ENCODE measurements at places on chromosomes 6 and 20.

DNA sequence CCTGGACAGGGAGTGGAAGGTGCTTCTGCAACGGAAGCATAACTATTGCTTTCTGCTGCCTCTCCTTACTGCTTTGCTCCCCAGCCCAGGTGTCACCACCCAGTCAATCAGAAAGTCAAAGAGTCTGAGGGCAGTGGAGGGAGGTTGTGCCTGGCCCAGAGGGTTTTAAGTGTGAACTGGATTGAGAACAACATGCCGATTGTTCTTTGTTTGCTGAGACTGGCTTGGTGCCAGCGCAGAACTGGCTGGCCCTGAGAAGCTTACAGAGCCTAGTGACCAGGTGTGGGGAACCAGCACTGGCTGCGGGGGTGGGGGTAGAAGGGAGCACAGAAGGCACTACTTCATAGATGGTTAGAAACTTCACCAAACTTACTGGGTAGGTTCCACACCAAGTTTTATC is 31.1 kb upstream of the ENPP4 start:
- no peak for DNase-seq

- no peak for DNase-seq
Measured at GRCh38 chr6:7115543-7116231, 7.9 kb downstream of the RREB1 start.

DNA sequence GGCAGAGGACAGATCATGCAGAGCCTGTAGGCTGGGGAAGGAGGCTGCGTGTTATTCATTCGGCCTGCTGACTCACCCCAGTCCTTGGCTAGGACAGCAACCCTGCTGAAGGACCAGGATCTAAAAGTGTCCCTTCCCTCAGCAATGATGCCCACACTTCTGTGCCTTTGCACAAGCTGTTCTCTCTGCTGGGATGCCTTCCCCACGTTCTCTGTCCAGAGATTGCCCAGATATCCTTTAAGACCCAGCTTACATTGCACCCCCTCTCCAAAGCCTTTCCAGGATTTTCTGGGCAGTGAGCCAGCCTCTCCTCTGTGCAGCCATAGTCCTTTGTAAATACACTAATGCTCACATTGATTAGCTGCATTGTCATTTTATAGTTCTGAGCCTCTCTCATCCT is 99.3 kb upstream of the CHD6 start:
- DNase-seq = no peak

DNA sequence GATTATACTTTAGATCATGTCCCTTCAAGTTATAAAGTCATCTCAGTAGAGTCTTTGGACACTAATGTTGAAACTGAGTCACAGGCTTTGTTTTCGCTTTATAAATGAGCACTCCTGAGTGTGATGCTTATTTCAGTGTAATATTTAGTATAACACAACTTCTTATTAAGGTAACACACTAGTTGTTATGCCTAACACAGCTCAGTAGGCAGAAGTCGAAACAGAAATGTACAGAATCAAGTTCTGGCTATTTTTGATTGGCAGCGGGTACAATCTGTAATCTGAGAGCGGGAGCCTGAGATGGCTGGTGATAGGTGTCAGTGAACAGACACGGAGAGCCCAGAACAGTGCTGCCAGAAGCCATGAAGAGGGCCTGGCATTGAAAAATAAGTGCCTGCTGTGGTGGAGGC is 11.4 kb downstream of the HECA start:
- no peak for DNase-seq

DNA sequence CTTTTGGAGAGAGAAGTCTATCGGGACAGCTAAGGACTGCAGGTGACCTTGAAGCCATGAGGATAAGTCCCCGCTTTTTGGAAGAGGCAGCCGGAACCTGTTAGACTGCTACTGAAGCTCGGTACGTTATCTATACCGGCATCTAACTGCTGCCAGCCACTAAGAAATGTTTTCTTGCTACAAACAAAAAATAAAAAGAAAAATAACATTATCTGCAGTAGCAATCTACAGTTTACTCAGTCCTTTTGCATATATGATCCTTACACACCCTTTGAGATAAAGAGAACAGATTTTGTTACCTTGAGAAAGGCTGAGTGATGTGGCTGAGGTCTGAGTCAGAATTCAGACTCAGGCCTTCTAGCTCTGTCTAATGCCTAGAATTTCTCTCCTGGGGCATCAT is 314.6 kb downstream of the CDH26 start:
- no peak for DNase-seq

DNA sequence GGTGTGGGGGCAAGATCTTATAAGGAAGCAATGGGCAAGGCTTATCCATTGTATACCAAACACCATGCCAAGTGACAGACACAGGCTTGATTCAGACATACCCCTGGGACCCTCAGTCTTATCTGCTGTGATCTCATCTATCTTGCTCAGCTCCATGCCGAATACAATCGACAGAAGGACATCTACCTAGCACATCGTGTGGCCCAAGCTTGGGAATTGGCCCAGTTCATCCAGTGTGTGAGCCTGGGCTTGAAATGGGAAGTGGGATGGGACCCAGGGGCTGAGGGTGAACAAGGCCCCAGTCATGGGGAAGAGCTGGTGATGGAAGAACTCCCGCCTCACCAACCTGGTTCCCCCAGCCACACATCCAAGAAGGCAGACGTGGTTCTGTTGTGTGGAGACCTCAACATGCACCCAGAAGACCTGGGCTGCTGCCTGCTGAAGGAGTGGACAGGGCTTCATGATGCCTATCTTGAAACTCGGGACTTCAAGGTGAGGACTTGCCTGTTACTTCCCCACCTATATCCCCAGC is 1.9 kb downstream of the SMPD2 start:
- no peak for DNase-seq

DNA sequence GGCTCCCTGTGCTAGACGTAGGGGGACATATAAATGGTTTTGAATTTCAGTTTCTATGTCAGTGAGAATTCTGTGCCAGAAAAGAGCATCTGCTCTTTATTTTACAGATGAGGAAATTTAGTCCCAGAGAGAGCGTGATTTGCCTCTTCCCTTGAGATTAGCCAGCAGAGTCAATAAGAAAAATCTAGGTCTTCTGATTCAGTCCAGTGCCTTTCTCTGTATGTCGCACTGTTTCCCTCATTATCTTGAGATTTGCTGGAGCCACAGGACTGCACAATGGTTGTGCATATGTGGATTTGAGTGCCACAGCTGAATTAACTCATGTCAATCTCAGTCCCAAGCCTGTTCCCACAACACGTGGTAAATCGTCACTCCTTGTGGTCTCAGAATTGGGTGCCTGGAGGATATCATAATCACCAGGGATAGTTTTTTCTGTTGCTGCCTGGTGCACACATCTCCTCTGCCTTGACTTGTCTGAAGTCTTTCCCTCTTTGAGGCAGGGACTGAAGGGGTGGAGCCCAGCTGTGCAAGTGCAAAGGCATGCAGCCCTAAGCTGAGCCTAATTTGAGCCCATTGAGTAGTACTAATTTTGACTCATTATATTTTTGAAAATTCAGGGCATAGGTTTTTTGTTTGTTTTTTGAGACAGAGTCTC is 276.7 kb downstream of the SOX4 start:
- no peak for DNase-seq

DNA sequence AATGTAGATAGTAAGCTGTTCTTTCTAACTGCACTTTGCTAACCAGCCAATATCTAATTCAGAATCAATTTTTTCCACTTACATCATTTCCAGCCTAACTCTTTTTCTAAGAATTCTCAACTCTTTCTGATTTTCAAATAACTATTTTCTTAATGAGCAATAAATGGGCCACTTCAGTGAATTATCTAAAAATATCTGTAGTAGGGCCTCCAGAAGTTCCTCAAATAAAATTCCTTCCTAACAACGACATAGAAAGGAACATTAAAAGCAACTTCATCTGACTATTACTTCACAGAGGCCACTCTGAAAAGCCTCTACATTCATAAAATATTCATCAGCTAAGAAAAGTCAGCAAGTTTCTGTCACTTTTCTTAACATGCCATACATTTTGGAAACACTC is 4.8 kb downstream of the COL12A1 start:
- DNase-seq = no peak

DNA sequence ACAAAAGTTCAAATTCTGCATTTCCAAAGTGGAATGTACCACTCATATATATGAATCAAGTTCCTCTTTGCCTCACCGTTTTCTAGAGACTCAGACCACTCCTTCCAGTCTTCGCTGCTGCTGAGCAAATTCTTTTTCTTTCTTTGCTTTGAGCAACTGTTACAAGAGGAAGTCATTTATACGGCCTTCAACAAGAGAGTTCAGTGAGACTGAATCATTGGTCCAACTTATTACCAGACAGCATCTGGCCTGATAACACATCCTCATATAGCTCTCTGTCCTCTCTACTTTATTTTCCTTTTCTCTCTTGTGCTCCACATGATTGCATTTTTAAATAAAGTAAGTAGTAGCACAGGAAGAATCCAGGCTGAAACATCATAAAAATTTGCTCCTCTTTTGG is 652.7 kb downstream of the PHF3 start:
- no peak for DNase-seq

DNA sequence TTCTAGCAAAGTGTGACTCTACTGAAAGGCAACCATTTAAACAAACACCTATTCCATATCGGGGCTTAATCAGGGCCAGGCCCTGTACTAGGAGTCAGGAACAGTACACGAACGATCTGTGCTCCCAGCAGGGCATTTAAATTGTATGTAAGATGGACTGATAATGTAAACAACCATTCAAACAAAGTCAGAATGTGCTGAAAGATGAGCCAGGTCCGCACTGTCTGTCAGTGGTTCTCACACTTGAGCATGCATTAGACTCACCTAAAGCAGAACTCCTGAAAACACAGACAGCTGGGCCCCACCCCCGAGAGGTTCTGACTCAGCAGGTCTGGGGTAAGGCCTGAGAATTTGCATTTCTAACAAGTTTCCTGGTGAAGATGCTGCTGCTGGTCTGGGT is 81.6 kb downstream of the PXDC1 start:
- DNase-seq = no peak

GRCh38 chr6:30386166-30386565 is 41.2 kb downstream of the RPP21 start:
- DNase-seq = no peak

DNA sequence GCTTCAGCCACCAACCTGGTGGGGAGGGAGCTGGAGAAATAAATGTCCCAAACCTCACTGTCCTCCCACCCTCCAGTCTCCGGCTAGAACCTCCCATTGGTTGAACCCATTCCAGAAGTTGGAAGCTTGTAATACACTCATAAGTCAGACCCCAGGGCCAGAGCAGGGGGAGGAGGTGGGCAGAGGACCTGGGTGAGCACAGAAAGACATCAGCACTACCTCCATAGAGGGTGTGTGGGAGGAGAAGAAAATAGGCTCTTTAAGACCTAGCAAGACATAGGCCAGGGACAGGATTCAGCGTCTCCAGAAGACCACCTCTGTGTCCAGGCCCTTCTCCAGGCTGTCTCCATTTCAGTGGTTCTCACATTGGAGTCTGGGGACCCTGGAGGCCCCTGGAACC is 73.3 kb upstream of the TOP1 start:
- DNase-seq = no peak
